ENCODE measurements at places on chromosomes 4 and X.

- H3K27me3 ChIP-seq: no peaks in the 10 kb centered on the region
- H3K27ac ChIP-seq: no peak overlapping the region
- DNase-seq: no peak
- H3K4me3 ChIP-seq: no peak overlapping the region
- H3K36me3 ChIP-seq: no peaks in the 10 kb centered on the region
Measured at GRCh38 chr4:80500613-80501012, 165.1 kb downstream of the CFAP299 start.

- DNase-seq: peak; percentile 13
- H3K27ac ChIP-seq: no peak overlapping the region
- peaks cover 8% of the 10 kb centered on the region for H3K4me1 ChIP-seq
- H3K4me3 ChIP-seq: no peak overlapping the region
- no peaks in the 10 kb centered on the region for H3K36me3 ChIP-seq
- no peaks in the 10 kb centered on the region for H3K27me3 ChIP-seq
Measured at GRCh38 chr4:59904331-59904730, 1295.8 kb upstream of the ADGRL3 start.

- H3K36me3 ChIP-seq: no peaks in the 10 kb centered on the region
- no peak overlapping the region for H3K4me3 ChIP-seq
- H3K4me1 ChIP-seq: peaks cover 5% of the 10 kb centered on the region
- H3K27me3 ChIP-seq: no peaks in the 10 kb centered on the region
- DNase-seq: no peak
- no peak overlapping the region for H3K27ac ChIP-seq
Measured at GRCh38 chr4:114043116-114043515, 63.7 kb upstream of the ARSJ start.

GRCh38 chr4:165359506-165359905 lies 19.3 kb upstream of the CPE start:
- H3K36me3 ChIP-seq: no peaks in the 10 kb centered on the region
- no peak overlapping the region for H3K27ac ChIP-seq
- no peaks in the 10 kb centered on the region for H3K27me3 ChIP-seq
- H3K4me3 ChIP-seq: no peak overlapping the region

DNA sequence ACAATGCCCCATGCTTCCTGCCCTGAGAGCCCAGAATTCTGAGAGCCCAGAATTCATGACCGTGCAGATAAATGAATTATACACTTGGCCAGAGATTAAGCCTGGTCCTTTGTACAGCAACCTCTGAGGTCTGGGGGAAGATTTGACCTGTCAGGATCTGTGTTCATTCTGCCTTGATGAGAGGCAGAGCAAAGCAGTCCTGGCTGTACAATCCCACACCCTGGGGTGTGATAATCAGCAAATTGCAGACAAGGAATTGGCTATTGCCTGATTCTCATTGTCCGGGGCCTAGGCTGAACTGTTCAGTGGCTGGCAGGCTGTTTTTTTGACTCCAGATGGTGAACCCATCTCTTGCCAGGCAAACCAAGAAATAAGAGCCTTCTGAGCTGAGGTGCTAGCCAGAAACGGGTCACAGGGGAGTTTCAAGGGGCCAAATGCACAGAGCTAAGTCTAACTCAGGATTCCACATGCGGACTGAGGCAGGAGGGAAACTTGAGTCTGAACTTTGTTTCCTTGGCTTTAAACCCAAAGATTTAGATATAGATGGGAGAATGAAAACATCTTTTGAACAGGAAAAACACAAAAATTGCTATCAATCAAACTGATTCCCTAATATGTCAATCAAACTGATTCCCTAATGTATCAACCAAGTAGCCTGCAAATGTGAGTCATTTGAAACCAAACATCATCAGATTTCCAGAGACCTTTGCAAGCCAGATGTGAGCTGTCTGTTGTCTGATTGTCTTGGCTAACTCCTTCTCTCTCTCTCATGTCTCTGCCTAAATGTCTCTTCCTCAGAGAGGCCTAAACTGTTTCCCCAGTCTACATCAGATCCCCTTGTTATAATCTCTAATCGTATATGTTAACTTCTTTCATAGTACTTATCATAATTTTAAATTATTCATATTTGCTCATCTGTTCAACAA lies 159.3 kb downstream of the ATG4A start:
- no peaks in the 10 kb centered on the region for H3K4me1 ChIP-seq
- no peaks in the 10 kb centered on the region for H3K36me3 ChIP-seq
- no peak overlapping the region for H3K4me3 ChIP-seq
- no peaks in the 10 kb centered on the region for H3K27me3 ChIP-seq
- no peak overlapping the region for H3K27ac ChIP-seq

DNA sequence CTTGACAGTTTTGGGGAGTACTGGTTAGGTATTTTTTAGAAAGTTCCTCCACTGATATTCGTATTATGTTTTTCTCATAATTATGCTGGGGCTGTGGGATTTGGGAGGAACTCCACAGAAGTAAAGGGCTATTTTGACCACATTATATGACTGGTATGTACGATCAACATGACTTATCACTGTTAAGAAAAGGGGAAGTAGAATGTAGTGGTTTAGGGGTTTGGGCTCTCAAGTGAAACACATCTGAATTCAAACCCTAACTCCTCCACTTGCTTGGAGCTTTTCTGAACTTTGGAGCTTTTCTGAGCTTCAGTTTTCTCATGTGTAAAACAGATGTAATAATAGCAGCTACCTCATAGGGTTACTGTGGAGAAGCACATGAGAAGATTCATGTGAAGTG lies 96.4 kb upstream of the C1GALT1C1 start:
- no peak for DNase-seq
- no peaks in the 10 kb centered on the region for H3K27me3 ChIP-seq
- no peaks in the 10 kb centered on the region for H3K36me3 ChIP-seq
- H3K27ac ChIP-seq: no peak overlapping the region

DNA sequence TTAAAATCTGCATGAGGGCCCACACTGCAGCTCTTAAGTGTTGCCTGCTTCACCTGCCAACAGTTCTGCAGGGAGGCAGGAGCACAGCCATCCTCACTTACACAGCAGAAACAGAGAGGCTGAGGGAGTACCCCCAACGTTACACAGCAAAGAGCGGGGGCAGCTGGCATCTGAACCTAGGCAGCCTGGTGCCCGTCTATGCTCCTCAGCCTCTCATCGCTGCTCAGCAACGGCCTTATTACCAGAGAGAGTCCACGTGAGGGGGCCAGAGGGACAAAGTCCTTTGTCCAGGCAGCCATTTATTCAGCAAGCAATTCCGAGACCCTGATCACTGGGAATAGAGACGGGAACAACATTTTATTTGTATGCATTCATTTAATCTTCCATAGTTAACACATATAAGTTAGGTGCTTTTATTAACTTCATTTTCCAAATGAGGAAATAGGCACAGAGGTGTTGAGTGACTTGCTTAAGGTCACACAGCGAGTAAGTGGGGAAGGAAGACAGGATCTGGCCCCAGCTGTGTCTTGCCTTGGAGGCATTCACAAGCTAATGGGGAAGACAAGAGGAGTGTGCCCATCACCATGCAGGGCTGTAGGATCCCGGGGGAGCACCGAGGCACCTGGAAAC lies 52.2 kb upstream of the SORCS2 start:
- peaks cover 4% of the 10 kb centered on the region for H3K27me3 ChIP-seq
- no peaks in the 10 kb centered on the region for H3K36me3 ChIP-seq

- no peak overlapping the region for H3K4me3 ChIP-seq
- no peaks in the 10 kb centered on the region for H3K4me1 ChIP-seq
- H3K36me3 ChIP-seq: no peaks in the 10 kb centered on the region
Measured at GRCh38 chr4:21709031-21709430, 239.5 kb downstream of the KCNIP4 start.

DNA sequence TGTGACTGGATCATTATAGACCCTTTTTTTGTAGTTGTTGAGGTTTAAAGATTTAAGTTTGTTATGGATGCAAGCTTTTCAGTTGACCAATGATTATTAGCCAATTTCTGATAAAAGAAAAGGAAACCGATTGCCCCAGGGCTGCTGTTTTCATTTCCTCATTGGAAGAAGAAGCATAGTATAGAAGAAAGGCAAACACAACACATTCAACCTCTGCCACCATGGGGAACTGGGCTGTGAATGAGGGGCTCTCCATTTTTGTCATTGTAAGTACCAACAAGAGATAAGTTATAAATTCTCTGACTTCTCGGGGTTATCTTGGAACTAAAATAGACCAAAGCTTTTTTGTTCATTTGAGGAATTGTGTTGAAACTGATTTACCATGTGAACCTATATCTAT lies at the start of gene CYBB:
TSS of gene CYBB (plus strand) at position 203 of the 400 bp plus-strand sequence. CDS start at position 222, 19 bp downstream.
- H3K27me3 ChIP-seq: no peaks in the 10 kb centered on the region
- H3K4me3 ChIP-seq: no peak within 1 kb of the TSS
- no peaks in the 10 kb centered on the region for H3K36me3 ChIP-seq
- DNase-seq: no peak
- H3K4me1 ChIP-seq: no peaks in the 10 kb centered on the region

DNA sequence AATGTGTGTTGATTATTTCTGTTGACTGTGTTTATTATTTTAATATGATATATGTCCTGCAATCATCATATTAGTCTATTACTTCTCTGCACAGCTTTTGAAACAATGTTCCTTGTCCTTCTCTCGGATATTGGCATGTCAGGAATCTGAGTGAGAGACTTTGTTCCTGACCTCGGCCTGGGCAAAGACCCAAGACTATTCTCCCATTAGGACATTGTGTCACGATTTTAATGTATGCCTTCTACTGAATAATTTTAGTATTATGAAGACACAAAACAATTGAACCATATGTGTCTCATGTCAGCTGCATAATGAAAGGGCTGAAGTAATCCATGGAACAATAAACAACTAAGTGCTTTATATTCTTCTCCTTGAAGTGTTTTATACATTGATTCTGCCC lies 580.8 kb upstream of the TENM3 start:
- H3K27me3 ChIP-seq: no peaks in the 10 kb centered on the region
- DNase-seq: no peak
- H3K36me3 ChIP-seq: no peaks in the 10 kb centered on the region
- peaks cover 9% of the 10 kb centered on the region for H3K4me1 ChIP-seq

- no peak overlapping the region for H3K4me3 ChIP-seq
- H3K36me3 ChIP-seq: no peaks in the 10 kb centered on the region
Measured at GRCh38 chr4:98564852-98565251, 93.6 kb downstream of the TSPAN5 start.
